ENCODE measurements at places on chromosomes 4 and X.

GRCh38 chrX:155132110-155132509 lies 60.8 kb downstream of the BRCC3 start:
- DNase-seq, result no peak

- peak; percentile 61 for DNase-seq
Observed at GRCh38 chrX:41923978-41924683, 777 bp upstream of the CASK start.

DNA sequence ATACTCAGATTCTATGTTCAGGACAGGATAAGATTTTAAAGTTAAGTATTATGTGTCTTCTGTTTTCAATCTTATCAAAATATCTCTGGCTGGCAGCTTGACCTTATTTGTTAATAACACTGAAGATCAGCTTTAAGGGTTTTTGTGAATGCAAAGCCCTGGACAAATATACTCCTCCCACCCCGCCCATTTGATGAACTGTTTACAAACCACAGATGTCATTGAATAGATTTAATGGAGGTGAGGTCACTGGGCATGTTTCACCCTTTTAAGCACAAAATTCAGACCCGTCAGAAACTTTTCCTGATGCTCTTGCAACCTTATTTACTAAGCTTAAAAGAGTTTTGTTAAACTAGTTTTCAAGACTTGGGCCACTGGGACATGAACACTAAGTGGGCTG lies 10.1 kb upstream of the CXCL8 start:
- no peak for DNase-seq

- DNase-seq, result no peak
Observed at GRCh38 chrX:12777670-12778069, 13.5 kb upstream of the PRPS2 start.

DNA sequence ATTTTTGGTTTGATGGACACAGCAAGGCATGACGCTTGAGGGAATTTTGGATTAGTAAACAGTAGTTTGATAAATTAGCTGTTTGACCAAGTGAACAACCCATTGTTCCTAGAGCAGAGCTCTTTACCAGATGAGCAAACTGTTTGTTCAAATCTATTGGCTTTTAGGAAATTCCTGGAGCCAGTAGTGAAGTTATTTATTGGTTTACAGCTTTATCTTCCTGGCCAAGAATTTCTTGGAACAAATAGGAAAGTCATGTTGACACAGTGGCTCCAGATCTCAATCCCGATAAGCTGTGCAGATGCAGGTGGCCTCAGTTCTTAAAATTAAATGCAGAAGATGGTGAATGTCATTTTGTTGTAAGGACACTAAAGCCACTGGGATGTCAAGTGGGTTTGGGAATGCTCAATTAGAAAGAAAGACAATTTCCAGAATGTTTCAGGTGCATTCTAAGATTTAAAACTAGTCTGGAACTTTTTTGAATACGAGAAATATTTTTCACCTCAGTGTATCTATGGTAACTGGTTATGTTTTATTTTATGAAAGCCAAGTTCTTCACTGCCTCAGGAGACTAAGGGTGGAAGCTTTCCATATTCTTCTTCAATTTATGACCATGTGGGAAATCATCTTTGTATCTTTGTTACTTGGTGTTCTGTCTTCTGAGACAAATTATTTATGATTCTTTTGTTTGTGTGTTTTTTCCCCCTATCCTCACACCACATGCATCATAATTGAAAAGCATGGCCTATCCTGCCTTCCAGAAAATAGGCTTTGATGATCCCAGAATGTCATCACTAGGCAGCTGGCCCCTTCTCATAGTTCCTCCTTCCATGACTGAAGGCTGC lies 554.5 kb downstream of the STIM2 start:
- no peak for DNase-seq

GRCh38 chr4:119299260-119299671 lies 22.7 kb downstream of the FABP2 start:
- DNase-seq, result no peak

DNA sequence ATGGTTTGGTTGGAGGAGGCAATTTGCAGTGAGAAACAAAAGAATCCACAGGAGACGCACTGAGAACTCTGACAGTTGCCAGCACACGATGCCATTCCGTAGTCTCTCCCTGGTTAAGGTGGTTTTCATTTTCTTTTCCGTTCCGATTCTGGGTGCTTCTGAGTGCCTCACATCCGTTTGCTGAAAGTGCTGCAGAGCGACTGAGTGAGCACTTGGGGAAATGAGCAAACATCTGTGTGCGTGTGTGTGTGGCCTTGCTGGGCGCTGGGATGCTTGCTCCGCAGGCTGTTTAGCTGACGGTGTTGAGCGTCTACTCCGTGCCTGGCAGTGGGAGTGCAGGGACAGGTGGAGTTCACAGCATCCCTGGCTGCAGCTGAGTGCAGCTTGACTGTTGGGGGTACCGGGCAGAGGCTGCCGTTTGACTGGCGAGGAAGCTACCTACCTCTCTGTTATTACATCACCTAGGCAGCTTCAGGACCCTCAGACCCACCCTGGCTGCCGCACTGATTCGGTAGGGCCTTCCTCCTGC lies 49.3 kb downstream of the SORCS2 start:
- DNase-seq, result no peak

DNA sequence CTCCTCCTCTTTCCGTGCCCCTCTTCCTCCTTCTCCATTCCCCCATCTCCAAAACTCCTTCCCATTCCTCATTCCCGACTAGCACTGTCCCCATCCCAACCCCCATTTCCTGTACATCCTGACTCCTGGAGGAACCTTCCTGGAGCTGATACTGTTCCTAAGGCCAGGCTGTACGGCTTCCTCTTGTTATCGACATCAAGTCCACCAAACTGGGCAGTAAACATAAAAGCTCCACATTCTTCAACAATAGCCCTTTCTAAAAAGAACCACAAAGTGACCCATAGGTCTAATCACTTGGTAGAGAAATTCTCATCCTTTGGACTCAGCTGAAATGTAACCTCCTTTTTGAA lies 22.9 kb downstream of the AWAT2 start:
- DNase-seq, result no peak

GRCh38 chr4:75790024-75790423 lies 65.6 kb downstream of the USO1 start:
- no peak for DNase-seq

GRCh38 chr4:25144870-25145481 lies 15.3 kb downstream of the SEPSECS start:
- DNase-seq, result peak; percentile 14

DNA sequence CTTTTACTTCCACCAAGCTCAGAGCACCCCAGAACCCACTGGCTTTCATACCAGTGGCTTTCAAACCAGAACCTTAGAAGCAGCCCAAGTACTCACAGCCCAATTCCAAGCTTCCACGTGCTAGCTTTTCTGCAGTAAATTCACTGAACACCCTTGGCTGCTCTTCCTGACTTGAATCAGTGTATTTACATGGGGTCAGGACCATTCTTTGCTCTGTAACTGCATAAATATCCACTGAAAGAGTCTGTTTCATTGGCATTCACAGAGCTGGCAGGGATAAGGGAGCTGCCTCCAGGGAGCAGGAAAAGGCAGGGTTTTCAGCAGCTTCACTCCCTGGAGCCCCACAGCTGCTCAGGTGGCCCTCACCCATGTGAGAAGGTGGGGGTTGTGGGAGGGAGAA lies 43.8 kb downstream of the RAI2 start:
- no peak for DNase-seq

GRCh38 chr4:174080361-174080760 lies 203.1 kb downstream of the FBXO8 start:
- no peak for DNase-seq

DNA sequence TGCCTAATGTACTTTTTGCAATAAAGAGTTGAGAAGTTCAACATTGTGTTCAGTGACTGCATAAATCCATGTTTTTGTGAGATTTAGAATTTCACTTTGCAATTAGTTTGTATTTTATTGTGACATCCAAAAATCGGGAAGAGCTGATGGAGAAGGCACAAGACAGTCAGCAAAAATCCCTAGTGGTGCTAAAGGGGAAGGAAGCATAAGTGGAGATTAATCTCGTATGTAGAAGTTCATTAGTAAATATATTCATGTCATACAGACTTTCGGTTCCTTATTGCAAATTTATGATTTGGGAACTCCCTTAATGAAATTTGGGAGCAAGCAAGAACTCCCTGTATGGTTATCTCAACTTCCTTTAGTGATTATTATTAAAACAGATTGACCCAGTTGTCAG lies 57.8 kb upstream of the SLC39A8 start:
- no peak for DNase-seq

DNA sequence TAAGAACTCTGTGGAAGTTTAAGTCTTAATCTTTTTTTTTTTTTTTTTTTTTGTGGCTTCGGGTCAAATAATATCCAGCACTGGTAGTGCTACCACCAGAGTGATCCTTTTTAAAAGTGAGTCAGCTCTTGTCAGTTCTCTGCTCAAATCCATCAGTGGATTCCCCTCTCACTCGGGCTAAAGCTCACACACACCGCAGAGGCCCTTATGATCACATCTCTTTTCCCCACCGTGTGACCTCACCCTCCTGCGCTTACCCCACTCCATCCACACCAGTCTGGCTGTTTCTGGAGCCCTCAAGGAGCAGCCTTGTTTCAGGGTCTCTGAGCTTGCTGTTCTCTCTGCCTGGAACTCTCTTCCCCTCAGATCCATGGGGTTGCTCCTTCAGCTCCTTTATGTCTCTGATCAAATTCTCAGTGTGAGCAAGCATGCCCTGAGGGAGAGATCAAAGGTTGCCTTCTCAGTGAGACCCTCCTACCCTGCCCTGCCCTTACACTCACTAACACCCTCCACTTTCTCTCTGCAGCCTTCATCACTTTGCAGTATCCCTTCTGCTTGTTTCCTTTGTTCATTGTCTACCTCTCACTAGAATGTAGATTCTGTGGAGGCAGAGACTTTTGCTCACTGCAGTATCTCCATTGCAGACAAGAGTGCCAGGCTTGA lies 19.8 kb upstream of the BEND4 start:
- DNase-seq, result no peak

DNA sequence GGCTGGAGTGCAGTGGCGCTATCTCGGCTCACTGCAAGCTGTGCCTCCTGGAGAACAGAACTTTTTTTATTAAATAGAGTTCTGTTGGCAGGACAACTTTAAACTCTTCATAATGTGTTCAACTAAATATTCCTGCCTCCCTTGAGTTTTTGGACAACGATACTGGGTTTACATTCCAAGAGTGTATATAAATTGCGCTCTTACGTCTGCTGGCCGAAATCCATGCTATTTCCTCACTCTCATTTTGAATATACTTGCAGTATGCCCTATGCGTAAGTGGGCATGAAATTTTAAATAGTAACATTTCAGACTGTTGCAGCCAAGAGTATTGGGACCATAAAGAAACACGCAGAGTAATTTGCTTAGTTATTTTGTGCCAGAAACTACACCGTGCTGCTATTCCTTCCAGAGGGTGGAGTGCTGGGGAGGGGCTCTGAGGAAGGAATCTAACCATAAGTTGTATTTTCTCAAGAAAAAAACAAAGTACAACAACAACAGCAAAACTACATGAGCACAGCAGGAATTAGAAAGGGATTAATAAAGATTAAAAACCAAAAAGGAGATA lies 480.0 kb downstream of the NLGN4X start:
- DNase-seq, result no peak

DNA sequence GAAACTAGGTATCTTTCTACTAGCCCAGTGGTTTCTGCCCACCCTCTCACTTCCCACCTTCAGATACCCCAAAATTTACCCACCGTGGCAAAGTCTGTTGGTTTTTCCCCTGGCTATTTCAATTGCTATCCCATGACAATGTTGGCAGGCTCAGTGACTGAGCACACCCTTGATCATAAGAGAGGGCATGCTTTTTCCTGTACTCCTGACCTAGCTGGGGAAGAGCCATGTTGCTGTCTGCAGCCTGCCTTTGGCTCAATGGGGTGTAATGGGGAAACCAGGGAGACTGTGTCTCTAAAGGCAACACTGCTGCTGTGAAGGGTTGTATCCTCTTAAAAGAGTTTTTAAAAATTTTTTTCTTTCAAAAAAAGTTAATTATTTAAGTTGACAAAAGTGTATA lies 90.4 kb upstream of the CITED1 start:
- DNase-seq, result no peak

DNA sequence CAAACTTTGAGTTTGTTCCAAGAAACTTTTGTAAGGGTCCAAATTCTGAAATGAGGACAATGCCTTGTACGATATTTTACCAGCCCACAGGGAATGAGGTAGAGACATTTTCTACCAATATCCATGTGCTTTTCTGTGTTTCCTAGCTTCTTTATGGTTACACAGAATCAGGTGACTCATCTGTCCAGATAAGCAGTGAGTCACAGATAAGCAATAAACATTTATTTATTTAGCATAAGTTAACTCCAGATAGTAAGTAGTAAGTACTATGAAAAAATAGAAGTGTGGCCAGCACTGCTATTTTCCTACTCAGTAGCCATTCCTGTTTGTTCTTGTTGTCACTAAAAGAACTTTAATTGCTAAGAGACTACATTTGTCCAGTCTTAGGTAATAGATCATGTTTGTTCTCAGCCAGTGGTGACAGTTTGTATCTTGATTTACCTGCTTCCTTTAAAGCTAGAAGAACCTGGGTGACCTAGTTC lies 7.4 kb downstream of the AFF1 start:
- DNase-seq, result no peak

DNA sequence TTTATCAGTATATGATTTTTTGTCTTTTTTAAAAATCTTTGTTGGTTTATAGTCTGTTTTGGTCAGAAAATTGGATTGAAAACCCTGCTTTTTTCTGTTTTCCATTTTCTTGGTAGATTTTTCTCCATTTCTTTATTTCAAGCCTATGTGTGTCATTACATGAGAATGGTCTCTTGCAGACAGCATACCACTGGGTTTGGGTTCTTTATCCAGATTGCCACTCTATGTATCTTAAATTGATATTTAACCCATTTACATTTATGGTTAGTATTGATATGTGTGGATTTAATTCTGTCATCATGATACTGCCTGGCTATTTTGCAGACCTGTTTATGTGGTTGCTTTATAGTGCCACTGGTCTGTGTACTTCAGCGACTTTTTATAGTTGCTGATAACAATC lies 239.9 kb upstream of the NDST4 start:
- no peak for DNase-seq

GRCh38 chrX:98398542-98398941 lies 1514.8 kb downstream of the RPA4 start:
- no peak for DNase-seq

DNA sequence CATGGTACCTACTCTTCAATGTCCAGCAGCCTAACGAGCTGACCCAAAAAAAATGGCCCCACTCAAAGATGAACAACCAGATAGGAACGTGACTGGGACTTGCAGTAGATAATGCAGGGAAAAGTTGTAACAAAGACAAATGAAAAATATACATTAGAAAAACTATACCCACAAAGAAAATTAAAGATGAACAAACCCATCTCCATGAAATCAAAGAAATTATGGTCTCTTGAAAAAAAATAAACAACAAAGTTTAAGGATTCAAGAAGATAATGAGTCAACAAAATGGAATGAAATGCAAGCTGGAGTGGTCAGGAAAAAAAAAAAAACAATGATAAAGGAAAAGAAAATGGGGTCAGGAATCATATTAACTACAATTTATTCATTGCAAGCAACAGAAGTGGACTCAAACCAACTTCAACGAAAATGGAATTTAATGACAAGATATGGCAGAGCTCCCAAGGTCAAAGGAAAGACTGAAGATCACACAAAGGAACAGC lies 309.8 kb upstream of the GALNT7 start:
- no peak for DNase-seq

Measured in Jurkat, Clone E6-1 (cell line).